Activated CD8-positive, alpha-beta T cell treated with anti-CD3 and anti-CD28 coated beads, Interleukin-2, amount 10 ng/mL, durations not matched to agents 7 days and 5 days (primary cell): ENCODE measurements at places on chromosomes 16 and 17.
A peak's percentile ranks its signal among the peaks of the same experiment; 100 is the strongest.

DNA sequence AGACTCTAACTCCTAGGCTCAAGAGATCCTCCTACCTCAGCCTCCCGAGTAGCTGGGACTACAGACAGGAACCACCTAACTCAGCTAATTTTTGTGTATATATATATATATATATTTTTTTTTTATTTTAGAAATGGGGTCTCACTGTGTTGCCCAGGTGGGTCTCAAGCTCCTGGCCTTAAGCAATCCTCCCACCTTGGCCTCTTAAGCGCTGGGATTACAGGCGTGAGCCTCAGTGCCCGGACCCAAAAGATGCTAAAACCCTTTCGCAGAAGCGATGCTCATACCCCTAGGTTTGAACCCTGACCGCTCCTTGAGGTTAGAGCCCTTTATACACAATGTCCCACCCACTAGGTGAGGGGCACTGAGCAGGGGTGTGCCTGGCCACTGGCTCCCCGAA lies 2.2 kb upstream of the CLDN9 start:
- DNase-seq, result no peak

- DNase-seq, result peak; percentile 68
Measured at GRCh38 chr16:17448640-17449638, 21.8 kb downstream of the XYLT1 start.

DNA sequence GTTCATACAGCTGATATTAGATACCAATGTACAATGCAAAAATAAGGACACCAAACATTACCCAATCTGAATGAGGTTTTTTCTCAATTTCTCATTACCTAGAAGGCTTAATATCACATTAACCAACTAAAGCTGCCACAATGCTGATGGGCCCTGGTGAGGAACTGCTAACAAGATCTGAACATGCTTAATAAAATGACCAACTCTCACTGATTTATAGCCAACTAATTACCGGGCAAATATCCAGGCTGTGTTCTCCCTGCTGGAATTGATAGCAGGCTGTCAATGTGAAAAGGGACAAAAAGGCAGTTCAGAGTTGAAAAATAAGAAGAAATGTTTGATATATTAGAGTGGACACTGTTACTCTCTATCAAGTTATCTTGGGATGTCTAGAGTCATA lies 124.6 kb downstream of the TOX3 start:
- DNase-seq, result no peak

- DNase-seq, result no peak
Measured at GRCh38 chr16:11996433-11997330, 20.1 kb downstream of the SNX29 start.

DNA sequence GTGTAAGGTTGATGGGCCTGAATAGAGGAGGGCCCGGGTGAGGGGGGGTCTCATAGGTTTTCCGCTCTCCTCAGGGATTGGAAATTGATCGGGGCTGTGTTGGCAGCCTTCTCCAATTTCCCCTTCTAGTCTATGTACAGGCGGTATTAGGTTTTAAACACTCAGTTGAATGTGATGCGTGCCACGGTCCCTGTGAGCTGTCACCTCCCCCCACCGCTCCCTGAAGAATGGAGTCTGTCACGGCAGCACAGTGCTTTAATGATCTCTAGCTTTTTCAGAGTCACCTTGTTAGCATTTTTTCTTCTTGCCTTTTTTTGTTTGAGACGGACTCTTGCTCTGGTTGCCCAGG lies 800 bp downstream of the COX4I1 start:
- peak; percentile 32 for DNase-seq

- DNase-seq, result no peak
Measured at GRCh38 chr17:611202-611601, 103.4 kb downstream of the VPS53 start.

DNA sequence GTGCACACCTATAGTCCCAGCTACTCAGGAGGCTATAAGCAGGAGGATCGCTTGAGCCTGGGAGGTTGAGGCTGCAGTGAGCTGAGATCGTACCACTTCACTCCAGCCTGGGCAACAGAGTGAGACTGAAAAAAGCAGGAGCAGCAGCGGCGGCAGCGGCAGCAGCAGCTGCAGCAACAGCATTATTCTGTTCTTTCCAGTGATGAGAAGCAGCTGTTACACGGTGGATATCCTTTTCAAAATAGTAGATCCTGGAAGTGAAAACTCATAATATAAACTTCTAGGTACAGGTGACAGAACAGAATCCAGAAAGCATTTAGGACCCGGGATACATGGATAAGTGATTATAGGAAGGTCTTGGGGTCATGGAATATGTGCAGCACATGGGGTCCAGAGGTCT lies 17.8 kb upstream of the HNF1B start:
- DNase-seq, result no peak

GRCh38 chr16:57299719-57300386 lies 15.4 kb upstream of the PLLP start:
- DNase-seq, result peak; percentile 93

DNA sequence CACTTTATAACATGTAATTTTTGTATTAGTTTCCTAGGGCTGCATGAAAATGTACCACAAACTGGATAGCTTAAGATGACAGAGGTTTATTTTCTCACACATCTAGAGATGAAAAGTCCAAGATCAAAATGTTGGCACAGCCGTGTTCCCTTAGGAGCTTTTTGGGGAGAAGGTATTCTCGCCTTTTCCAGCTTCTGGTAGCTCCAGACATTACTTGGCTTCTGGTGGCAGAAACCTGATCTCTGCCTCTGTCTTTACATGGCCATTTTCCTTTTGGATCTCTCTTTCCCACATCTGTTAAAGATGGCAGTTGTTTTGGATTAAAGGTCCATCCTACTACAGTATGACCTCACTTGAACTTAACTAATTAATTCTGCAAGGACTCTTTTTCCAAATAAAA lies 885.7 kb upstream of the CDH8 start:
- no peak for DNase-seq

DNA sequence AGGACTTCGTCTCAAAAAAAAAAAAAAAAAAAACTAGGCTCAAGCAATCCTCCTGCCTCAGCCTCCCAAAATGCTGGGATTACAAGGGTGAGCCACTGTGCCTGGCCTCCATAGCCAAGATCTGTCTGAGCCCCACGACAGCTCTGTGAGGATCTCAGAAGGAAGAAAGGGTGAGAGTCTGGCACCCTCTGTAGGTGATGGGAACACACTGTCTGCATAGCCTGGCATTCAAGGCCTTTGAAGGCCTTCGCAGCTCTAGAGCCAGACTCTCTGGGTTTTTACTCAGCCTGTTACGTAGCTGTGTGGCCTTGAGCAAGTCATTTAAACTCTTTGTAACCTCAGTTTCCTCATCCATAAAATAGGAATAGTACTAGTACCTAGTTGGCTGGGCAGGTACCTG lies 6.3 kb upstream of the XPO6 start:
- peak; percentile 79 for DNase-seq

DNA sequence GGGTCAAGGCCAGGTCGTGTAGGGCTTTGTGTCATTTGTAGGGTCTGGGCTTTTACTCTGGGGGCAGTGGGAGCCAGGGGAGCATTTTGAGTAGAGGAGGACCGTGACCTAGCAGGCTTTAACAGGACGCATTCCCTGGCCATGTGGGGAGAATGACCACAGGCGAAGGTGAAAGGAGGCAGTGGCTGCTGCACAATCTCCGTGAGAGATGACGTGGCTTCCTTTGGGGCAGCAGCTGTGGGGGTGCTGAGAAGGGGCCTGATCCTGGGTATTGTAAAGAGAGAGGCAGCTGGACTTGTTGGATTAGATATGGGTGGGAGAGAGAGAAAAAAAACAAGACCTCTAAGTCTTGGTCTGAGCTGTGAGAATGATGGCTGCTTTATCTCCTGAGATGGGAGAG lies 46.0 kb downstream of the KATNIP start:
- no peak for DNase-seq

GRCh38 chr16:50555952-50556673 lies 7.9 kb downstream of the NKD1 start:
- DNase-seq, result no peak

DNA sequence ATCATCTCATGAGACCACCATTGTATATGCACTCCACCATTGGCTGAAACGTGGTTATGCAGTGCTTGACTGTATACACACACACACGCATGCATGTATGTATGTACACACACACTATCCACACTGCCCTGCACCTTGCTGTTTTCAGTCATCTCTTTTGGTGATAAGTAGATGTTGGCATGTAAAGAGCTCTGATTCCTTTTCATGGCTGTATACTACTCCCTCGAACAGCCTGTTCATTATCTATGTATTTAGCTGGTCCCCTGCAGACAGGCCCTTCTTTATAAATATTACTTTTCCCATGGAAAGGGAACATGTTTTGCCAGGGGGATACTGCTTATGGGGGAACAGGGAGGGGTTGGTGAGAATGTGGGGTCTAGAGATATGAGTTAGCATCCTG lies 349.4 kb downstream of the FOXL1 start:
- no peak for DNase-seq

DNA sequence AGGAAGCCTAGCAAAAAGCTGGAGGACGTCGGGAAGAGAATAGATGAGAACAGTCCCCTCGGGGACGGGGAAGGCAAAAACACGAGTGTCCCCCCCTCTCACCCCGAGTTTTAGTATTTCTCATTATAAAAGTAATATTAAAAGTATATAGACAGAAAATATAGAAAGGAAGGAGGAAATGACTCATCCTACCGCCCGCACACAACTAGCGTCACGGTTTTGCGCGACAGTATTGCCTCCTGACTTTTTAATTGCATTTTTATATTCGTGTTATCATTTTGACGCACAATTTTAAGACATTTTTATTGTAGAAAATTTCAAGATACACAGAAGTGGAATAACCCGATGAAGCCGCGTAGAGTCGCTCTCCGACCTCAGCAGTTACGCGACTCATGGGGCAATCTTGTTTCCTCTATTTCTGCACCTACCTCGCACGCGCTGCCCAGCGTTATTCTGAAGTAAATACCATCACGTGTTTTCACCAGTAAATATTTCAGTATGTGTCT lies 652 bp upstream of the SLC25A19 start:
- DNase-seq, result peak; percentile 83

DNA sequence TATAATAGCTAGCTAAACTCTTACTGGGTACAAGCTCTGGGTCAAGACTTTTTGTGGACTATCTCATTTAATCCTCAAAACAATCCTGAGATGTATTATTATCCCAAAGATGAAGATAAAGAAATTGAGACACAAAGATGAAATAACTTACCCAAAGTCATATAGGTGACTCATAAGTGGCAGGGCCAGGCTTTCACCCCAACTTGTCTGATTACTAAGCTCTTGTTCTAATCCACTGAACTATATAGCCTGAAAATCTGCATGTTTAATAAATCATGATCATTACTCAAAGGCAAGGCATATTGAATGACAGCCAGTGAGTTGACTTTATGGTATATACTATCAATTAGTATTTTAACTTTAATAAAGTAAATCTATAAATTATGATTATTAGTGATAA lies 77.4 kb downstream of the SKAP1 start:
- no peak for DNase-seq

DNA sequence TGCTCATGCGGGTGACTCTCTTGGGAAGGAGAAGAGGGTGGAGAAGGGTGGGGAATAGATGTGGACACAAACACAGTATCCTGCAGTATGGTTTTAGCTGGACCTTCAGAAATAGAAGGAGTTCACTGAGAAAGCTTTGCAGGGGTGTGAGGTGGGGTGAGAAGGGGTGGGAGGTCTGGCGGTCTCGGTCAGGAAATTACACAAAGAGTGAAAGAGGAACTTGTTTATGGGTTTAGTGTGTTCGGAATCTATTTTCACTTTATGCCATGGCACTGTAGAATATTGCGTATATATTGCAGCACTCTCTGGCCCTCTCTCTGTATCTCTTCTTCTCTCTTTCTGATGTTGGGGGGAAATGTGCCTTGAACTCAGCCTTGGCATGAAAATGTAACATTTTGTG lies 148.2 kb upstream of the GOT2 start:
- DNase-seq, result no peak
